ENCODE measurements at places on chromosomes 12 and 14. TPM values are rescaled to one million over a fixed set of nuclear protein-coding genes. Genes with fewer than 3 reads are reported as not detected.

LYZ gene
- 1,056 TPM for total RNA-seq

LRRC43 gene
- total RNA-seq: not detected

MYF6 gene
- not detected for total RNA-seq

SERPINA9 gene
- total RNA-seq: not detected

RABGGTA gene
- total RNA-seq: 50.3 TPM

ACSM4 gene
- total RNA-seq: not detected

CMA1 gene
- 1.4 TPM for total RNA-seq

KRT85 gene
- total RNA-seq: not detected

TXNRD1 gene
- total RNA-seq: 161 TPM

PUS1 gene
- 19.9 TPM for total RNA-seq

KRT73 gene
- total RNA-seq: 0.52 TPM

DNA sequence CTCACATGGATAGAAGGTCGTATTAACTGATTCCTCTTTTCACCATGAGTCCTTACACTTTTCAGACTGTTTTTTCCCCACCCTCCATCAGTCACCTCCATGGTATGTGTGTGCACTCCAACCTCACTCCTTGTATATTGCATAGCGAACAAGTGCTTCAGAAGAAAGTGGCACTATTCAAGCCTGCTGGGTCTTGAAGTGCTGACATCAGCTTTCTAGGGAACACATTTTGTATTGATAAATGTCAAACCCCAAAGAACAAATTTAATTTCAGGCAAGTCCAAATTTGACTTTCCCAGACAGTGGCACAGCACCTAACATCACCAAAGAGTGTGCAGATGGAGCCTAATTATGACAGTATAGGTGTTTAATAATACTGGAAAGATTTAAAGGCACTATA is 617.4 kb upstream of the STXBP6 start:
- no peak overlapping the region for H3K4me3 ChIP-seq
- H3K27ac ChIP-seq: no peak overlapping the region
- no peak for DNase-seq
- no peaks in the 10 kb centered on the region for H3K27me3 ChIP-seq

GRCh38 chr14:58977366-58977765 is 211.1 kb upstream of the DAAM1 start:
- peaks cover 5% of the 10 kb centered on the region for H3K4me1 ChIP-seq
- H3K36me3 ChIP-seq: no peaks in the 10 kb centered on the region
- no peak overlapping the region for H3K27ac ChIP-seq
- no peak overlapping the region for H3K4me3 ChIP-seq
- DNase-seq: no peak
- H3K27me3 ChIP-seq: no peaks in the 10 kb centered on the region

DNA sequence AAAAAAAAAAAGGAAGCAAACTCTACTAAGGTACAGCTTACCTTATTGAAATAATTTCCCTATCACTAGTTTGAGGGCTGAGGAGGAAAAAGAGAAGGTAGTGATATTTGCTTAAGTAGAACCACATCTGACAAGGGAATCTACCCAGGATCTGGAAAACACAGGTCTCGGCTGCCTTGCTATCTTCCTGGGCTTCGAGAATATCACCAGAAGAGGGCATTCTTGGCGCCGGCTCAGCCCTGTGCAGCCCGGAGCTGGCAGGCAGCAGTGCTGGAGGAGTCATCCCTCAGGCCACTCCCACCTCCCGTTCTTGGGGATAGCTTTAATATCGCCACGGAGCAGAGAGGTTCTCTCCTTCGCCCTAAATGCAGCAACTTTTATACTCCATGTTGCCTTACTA is 1181.2 kb downstream of the VRK1 start:
- no peaks in the 10 kb centered on the region for H3K27me3 ChIP-seq
- peak overlapping the region; percentile 46 for H3K4me3 ChIP-seq
- no peaks in the 10 kb centered on the region for H3K36me3 ChIP-seq
- H3K27ac ChIP-seq: peak overlapping the region; percentile 67

DNA sequence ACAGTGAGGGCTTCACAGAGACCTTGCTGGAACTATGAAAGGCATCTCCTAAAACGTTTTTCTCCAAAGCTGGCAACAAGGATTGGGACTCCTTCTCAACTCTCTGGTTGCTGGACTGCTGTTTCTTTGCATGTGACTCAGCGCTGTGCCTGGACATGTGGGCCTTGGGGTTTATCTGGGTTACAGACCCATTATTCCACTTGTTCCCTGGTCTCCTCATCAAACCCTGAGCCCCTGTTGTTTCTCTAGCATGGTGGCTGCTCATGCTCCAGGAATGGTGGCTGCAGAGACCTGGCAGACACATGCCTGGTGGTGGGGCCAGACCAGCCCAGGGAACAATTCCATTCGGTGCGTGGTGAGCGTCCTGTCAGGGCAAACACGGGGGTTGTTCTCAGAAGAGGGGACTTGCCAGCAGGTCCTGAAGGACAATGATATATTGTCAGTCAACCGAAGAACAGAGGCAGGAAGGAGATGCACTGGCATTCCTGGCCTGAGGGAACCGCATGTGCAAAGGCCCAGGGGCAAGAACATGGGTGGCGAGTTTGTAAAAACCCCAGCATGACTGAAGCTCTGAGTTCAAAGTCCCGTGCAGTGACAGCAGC is 320.1 kb upstream of the RTL1 start:
- H3K4me1 ChIP-seq: no peaks in the 10 kb centered on the region
- no peak for DNase-seq
- no peaks in the 10 kb centered on the region for H3K36me3 ChIP-seq
- H3K4me3 ChIP-seq: no peak overlapping the region
- H3K27ac ChIP-seq: no peak overlapping the region
- H3K27me3 ChIP-seq: no peaks in the 10 kb centered on the region

- DNase-seq: no peak
- peaks cover 23% of the 10 kb centered on the region for H3K36me3 ChIP-seq
- H3K27me3 ChIP-seq: no peaks in the 10 kb centered on the region
- H3K4me1 ChIP-seq: peaks cover 18% of the 10 kb centered on the region
- H3K27ac ChIP-seq: peak overlapping the region; percentile 88
These were observed 530 bp downstream of the APAF1 start for GRCh38 chr12:98645572-98646067.

DNA sequence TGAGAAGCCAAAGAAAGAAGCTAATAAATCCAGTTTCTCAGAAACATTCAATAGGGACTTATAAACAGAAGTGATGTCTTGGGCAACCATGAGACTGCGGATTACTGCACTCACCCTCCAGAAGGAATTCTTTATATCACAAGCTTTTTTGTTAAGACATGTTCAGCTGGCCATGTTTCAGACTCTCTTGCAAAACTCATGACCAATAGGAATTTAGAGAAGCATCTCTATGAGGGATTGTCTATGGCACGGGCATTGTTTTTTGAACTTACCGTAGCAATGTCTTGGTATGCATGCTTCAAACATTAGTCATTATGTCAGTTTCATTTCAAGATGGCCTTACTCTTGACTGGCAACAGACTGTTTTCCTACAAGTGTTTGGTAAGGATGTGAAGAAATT is 15.5 kb upstream of the ZNF268 start:
- H3K27me3 ChIP-seq: no peaks in the 10 kb centered on the region
- H3K4me1 ChIP-seq: no peaks in the 10 kb centered on the region
- H3K4me3 ChIP-seq: no peak overlapping the region
- no peaks in the 10 kb centered on the region for H3K36me3 ChIP-seq

GRCh38 chr12:97681612-97682504 is 219.3 kb downstream of the RMST start:
- H3K4me1 ChIP-seq: no peaks in the 10 kb centered on the region
- H3K27ac ChIP-seq: no peak overlapping the region
- no peak overlapping the region for H3K4me3 ChIP-seq
- no peak for DNase-seq
- no peaks in the 10 kb centered on the region for H3K36me3 ChIP-seq
- H3K27me3 ChIP-seq: no peaks in the 10 kb centered on the region

DNA sequence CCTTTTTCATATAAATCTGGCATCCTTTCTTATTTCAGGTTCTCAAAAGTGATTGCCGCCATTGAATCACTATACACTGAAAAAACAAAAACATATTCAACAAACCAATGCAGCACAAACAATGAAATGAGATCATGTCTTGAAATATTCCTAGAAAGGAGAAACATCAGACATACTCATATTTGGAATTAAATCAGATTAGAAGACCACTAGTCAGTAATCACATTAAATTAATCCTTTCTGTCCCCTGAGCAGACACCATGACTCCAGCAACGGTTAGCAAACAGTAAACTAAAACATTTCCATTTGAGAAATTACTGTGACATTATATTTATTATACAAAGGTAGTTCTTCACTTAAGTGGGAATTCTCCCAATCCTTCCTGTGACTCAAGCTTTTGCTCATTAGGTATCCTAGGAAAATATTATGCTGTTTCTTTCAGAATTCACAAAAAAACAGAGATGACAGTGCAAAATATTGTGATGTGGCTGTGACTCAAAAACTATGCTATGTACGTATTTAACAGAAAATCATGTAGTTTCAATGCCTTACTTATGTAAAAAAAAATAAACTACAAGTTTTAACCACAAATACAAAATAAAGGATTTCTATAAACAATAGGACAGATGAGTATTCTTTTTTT is 29.7 kb downstream of the CPNE8 start:
- peaks cover 11% of the 10 kb centered on the region for H3K4me1 ChIP-seq
- H3K36me3 ChIP-seq: no peaks in the 10 kb centered on the region
- no peak overlapping the region for H3K27ac ChIP-seq
- H3K27me3 ChIP-seq: no peaks in the 10 kb centered on the region
- H3K4me3 ChIP-seq: no peak overlapping the region

GRCh38 chr12:54981796-54982195 is 2.8 kb downstream of the TESPA1 start:
- no peak for DNase-seq
- H3K4me3 ChIP-seq: no peak overlapping the region
- H3K27me3 ChIP-seq: no peaks in the 10 kb centered on the region

DNA sequence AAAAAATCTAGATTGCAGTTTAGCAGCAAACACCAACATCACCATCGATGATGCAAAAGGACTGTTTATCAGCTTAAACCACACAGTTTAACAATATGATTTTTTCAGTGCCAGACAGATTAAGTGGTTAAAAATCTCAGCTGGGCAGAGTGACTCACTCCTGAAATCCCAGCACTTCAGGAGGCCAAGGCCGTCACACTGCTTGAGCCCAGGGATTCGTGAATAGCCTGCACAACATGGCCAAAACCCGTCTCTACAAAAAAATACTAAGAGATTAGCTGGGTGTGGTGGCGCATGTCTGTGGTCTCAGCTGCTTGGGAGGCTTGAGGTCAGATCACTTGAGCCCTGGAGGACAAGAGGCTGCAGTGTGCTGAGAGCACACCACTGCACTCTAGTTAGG is 8.9 kb downstream of the RSRC2 start:
- H3K4me3 ChIP-seq: no peak overlapping the region
- no peaks in the 10 kb centered on the region for H3K27me3 ChIP-seq
- no peak for DNase-seq
- peaks cover 97% of the 10 kb centered on the region for H3K36me3 ChIP-seq

- no peaks in the 10 kb centered on the region for H3K36me3 ChIP-seq
- DNase-seq: no peak
- no peaks in the 10 kb centered on the region for H3K27me3 ChIP-seq
- no peaks in the 10 kb centered on the region for H3K4me1 ChIP-seq
These were observed 47.2 kb upstream of the GARIN6 start for GRCh38 chr12:99600388-99600787.

- H3K36me3 ChIP-seq: no peaks in the 10 kb centered on the region
- H3K4me1 ChIP-seq: peaks cover 29% of the 10 kb centered on the region
- H3K4me3 ChIP-seq: no peak overlapping the region
- no peak for DNase-seq
- peak overlapping the region; percentile 71 for H3K27ac ChIP-seq
These were observed 133.4 kb downstream of the KICS2 start for GRCh38 chr12:64088431-64089349.

GRCh38 chr12:31227401-31227981 is 98.5 kb downstream of the SINHCAF start:
- H3K27ac ChIP-seq: no peak overlapping the region
- no peak for DNase-seq
- no peaks in the 10 kb centered on the region for H3K36me3 ChIP-seq
- no peaks in the 10 kb centered on the region for H3K4me1 ChIP-seq
- H3K4me3 ChIP-seq: no peak overlapping the region

- H3K36me3 ChIP-seq: peaks cover 79% of the 10 kb centered on the region
- no peaks in the 10 kb centered on the region for H3K27me3 ChIP-seq
- peaks cover 6% of the 10 kb centered on the region for H3K4me1 ChIP-seq
- H3K4me3 ChIP-seq: no peak overlapping the region
- no peak for DNase-seq
- no peak overlapping the region for H3K27ac ChIP-seq
These were observed 12.8 kb downstream of the TSFM start for GRCh38 chr12:57795354-57795753.

DNA sequence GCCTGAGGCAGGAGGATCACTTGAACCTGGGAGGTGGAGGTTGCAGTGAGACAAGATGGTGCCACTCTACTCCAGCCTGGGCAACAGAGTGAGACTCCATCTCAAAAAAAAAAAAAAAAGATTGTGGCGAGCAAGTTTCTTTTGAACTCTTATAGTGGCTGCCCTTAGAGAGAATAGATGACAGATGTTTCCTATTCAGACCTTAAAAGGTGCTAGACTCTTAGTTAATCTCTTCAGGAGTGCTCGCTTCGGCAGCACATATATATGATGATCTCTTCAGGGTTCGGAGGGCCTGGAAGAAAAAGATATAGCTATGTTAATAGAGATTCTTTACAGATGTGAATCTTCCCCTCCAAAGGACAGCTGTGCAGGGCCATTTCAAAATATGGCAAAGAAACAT is 73.1 kb upstream of the AMN1 start:
- no peaks in the 10 kb centered on the region for H3K27me3 ChIP-seq
- H3K4me1 ChIP-seq: no peaks in the 10 kb centered on the region
- H3K4me3 ChIP-seq: no peak overlapping the region
- no peaks in the 10 kb centered on the region for H3K36me3 ChIP-seq
- no peak for DNase-seq
- no peak overlapping the region for H3K27ac ChIP-seq

- H3K4me1 ChIP-seq: peaks cover 35% of the 10 kb centered on the region
- peak overlapping the region; percentile 15 for H3K27ac ChIP-seq
- H3K36me3 ChIP-seq: peaks cover 25% of the 10 kb centered on the region
- H3K4me3 ChIP-seq: no peak overlapping the region
These were observed 4.5 kb downstream of the RAB5B start for GRCh38 chr12:55978393-55978792.

DNA sequence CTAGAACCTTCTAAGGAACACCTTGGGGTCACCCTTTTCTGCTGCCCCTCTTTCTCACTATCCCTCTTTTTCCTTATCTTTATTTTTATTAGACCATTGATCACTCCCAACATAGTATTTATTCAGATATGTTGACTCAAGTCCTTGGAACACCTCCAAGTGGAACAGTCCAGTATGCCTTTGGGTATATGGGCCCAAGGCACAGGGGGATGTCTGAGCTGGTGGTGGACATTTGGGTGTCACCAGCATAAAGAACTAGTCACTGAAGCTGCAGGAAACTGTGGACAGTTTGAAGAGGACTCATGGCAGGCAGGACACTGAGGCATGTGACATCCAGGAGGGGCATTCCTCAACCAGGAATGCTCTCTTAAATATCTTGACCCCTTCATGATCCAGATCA is 105.6 kb downstream of the VEZT start:
- H3K27ac ChIP-seq: no peak overlapping the region
- H3K4me1 ChIP-seq: peaks cover 11% of the 10 kb centered on the region
- H3K4me3 ChIP-seq: no peak overlapping the region

Measured in upper lobe of right lung (tissue), 1 donor.